Chondrocyte (in vitro differentiated cells): ENCODE measurements at places on chromosomes 3 and 15.

DNA sequence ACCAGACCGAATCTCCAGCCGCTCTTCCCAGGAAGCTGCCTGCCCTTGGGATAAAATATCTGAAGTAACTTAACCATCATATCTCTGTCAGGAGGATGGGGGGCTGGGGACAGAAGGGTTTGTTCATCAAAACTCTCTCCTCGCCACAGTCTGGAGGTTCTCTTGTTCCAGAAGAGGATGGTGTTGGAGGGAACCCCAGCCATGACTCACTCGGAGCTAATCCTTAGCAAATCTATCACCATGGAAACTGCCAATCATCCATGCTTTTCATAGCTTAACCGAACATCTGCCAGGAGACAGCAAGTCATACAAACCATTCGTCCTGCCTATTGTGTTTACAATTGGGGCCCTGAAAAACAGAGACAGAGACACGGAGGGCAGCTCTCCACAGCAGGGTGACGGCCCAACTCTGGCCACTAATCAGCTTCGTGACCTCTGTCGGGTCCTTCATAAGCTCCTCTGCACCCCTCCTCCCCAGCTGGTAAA lies 73.8 kb upstream of the HEG1 start:
- H3K4me3 ChIP-seq: peak overlapping the region; percentile 43
- DNase-seq: no peak
- peaks cover 56% of the 10 kb centered on the region for H3K4me1 ChIP-seq
- H3K27me3 ChIP-seq: no peaks in the 10 kb centered on the region
- H3K36me3 ChIP-seq: no peaks in the 10 kb centered on the region
- H3K27ac ChIP-seq: peak overlapping the region; percentile 95

DNA sequence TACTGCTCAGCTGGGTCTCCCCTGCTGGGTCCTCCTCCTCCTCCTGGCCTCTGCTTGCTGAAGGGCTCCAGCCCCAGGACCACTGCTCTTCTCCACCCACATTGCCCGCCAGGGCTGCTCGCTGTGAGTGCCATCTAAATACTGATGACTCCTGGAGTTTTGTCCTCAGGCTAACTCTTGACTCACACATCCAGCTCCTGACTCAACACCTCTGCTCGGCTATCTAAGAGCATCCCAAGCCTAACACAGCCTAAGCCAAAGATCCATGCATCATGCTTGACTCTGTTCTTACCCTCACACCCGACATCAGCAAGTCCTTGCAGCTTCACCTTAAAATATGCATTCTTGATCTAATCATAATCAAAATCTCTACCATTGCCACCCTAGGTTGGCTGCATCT lies 260.2 kb downstream of the KLF13 start:
- no peak for DNase-seq
- peaks cover 4% of the 10 kb centered on the region for H3K36me3 ChIP-seq
- H3K27ac ChIP-seq: no peak overlapping the region

DNA sequence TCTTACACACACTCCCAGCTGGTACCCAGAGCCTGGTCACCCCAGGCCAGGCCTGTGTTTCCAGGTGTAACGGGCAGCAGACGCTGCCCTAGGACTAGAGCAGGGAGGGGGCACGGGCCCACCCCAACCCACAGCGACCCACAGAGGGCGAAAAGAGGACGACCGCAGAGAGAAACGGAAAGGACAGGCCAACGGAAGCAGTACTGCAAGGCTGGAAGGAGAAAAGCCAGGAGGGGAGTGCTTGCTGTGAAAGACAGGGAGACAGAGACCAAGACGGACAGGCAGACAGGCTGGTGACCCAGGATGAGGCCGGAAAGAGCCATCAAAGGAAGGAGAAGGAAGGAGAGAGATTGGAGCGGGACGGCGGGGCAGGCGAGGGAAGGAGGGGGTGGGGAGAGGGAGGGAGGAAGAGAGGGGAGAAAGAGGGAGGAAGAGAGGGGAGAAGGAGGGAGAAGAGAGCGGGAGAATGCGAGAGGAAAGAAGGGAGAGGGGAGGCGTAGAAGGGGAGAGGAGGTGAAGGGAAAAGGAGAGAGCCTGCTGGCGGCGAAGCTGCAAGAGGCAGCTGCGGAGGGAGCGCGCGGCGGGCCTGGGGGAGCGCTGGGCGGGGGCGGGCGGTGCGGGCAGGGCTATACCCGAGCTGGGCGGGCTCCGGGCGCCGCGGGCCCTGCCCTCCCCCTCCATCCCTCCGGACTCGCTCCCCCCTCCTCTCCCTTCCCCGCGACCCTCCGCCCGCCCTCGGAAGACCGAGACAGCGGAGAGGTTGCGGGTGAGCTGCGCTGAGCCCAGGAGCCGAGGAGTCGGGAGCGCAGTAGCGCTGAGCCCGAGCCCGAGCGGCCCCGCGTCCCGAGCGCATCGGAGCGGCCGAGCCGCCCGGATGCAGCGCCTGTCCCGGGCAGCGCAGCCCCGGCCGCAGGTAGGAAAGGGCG lies at the start of gene SLC6A1:
Gene SLC6A1 (plus strand): TSS at position 732 of the 926 bp plus-strand sequence. CDS start 24,464 bp downstream, outside the sequence.
- no peak for DNase-seq
- no peaks in the 10 kb centered on the region for H3K36me3 ChIP-seq
- peaks cover 77% of the 10 kb centered on the region for H3K27me3 ChIP-seq
- H3K4me3 ChIP-seq: peak within 1 kb of the TSS; percentile 75
- H3K27ac ChIP-seq: peak within 1 kb of the TSS; percentile 18
- peaks cover 11% of the 10 kb centered on the region for H3K4me1 ChIP-seq

DNA sequence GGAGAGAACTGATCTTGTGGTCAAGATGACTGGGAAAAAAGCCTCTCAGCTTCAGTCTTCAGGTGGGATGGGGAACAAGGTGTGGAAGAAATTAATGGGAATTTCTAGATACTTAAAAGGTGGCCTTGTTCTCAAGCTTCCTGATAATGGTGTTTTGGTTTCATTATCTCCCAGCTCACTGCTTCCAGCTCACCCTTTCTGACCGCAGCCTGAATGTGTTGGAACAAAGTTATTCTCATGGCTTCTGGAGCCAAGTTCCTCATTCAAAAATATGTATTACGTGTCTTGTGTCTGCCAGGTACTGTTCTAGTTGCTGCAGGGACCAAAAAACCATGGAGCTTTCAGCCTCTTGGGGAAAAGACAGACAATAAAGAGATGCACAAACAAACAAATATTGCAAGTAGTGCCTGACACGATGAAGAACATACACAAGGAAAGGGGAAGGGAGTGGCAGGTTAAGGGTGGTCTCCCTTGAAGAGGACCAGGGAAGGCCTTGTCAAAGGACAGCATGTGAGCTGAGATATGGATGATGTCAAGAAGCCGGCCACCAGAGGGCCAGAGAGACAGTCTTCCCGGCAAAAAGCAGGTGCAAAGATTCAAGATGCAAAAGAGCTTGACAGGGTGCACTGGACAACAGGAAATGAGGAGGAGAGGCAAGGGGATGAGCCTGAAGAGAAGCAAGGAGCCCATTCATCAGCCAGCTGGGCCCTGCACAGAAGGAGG lies 35.5 kb downstream of the ARRDC4 start:
- no peaks in the 10 kb centered on the region for H3K27me3 ChIP-seq
- no peak for DNase-seq
- no peak overlapping the region for H3K27ac ChIP-seq
- no peaks in the 10 kb centered on the region for H3K36me3 ChIP-seq

GRCh38 chr3:40333852-40334251 lies 24.3 kb downstream of the EIF1B start:
- peaks cover 5% of the 10 kb centered on the region for H3K4me1 ChIP-seq
- no peak for DNase-seq
- H3K36me3 ChIP-seq: no peaks in the 10 kb centered on the region
- no peak overlapping the region for H3K4me3 ChIP-seq

DNA sequence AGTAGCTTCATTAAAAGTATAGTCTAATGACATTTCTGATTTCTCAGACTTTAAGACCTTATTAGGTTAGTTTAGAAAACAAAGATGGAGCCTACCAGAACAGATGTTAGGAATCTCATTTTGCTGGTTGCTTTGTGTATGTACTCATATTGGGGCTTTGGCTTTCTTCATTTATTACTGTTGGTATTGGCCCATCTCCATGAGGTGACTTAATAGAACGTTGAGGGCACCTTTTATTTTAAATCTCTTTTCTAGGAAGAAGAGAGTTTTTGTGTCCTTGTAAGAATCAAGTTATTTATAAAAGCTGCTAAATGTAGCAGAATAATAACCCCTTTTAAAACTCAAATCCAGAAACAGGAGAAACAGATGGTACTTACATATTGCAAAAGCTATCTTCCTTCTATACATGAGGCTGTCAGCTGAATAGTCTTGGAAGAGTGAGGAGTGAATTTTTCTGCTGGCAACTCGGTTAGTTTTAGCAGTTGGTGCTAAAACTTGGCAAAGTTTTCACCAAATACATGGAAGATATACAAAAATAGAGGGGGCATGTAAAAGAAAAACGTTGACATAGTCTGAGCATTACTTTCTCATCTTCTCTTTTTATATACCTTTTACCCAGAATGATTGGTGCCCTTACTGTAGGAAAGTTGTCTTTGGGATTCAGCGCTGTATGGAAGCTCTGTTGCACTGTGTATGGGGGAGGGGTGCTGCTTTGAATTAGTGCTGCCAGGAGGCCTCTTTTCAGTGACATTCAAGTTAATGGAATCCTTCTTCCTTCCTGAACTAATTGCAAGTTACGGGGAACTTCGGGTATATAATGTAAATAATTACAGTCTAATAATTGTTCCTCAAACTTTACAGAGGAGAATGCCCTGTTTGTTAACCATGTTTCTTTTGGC lies 35.8 kb downstream of the CTNNB1 start:
- peaks cover 67% of the 10 kb centered on the region for H3K4me1 ChIP-seq
- H3K4me3 ChIP-seq: no peak overlapping the region
- no peak for DNase-seq
- peak overlapping the region; percentile 42 for H3K27ac ChIP-seq
- no peaks in the 10 kb centered on the region for H3K27me3 ChIP-seq

DNA sequence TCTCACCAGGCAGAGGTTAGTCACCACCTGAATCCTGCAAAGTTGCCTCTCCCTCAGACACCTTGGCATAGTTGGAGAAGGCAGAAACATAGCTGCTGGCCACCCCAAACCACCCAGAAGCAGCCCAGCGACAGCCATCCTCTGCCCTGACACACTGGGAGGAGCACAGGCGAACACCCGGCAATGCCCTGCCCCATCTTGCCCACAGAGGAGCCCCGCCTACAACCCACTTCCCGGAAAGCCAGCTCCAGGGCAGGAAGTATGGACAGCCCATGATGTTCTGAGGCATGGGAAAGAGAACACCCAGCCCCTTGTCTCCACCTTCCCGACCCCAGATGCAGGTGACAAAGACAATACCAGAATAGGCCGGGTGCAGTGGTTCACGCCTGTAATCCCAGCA lies 12.6 kb upstream of the SHISA5 start:
- H3K36me3 ChIP-seq: peaks cover 4% of the 10 kb centered on the region
- DNase-seq: no peak
- H3K4me3 ChIP-seq: no peak overlapping the region
- no peaks in the 10 kb centered on the region for H3K4me1 ChIP-seq

GRCh38 chr3:81311321-81311720 lies 450.1 kb downstream of the GBE1 start:
- no peak overlapping the region for H3K4me3 ChIP-seq
- no peak overlapping the region for H3K27ac ChIP-seq
- DNase-seq: no peak
- no peaks in the 10 kb centered on the region for H3K27me3 ChIP-seq

GRCh38 chr3:130725746-130726145 lies 20.9 kb downstream of the PIK3R4 start:
- peaks cover 13% of the 10 kb centered on the region for H3K4me1 ChIP-seq
- H3K36me3 ChIP-seq: peaks cover 7% of the 10 kb centered on the region
- H3K27ac ChIP-seq: no peak overlapping the region
- no peak overlapping the region for H3K4me3 ChIP-seq

GRCh38 chr15:73397461-73397860 lies 28.7 kb upstream of the HCN4 start:
- H3K27me3 ChIP-seq: peaks cover 15% of the 10 kb centered on the region
- no peaks in the 10 kb centered on the region for H3K36me3 ChIP-seq
- H3K4me3 ChIP-seq: no peak overlapping the region
- H3K4me1 ChIP-seq: no peaks in the 10 kb centered on the region
- H3K27ac ChIP-seq: no peak overlapping the region

GRCh38 chr3:157096328-157096727 lies 63.6 kb downstream of the CCNL1 start:
- no peak for DNase-seq
- no peaks in the 10 kb centered on the region for H3K27me3 ChIP-seq
- H3K27ac ChIP-seq: no peak overlapping the region

GRCh38 chr3:102484363-102484762 lies 49.5 kb downstream of the ZPLD1 start:
- no peaks in the 10 kb centered on the region for H3K36me3 ChIP-seq
- DNase-seq: no peak
- no peaks in the 10 kb centered on the region for H3K4me1 ChIP-seq
- no peak overlapping the region for H3K4me3 ChIP-seq
- no peak overlapping the region for H3K27ac ChIP-seq

- no peaks in the 10 kb centered on the region for H3K36me3 ChIP-seq
- no peak for DNase-seq
- H3K27ac ChIP-seq: peak within 1 kb of the TSS; percentile 66
- H3K4me1 ChIP-seq: peaks cover 29% of the 10 kb centered on the region
These were observed at the start of gene PCBP4 for GRCh38 chr3:51967384-51968169. Gene PCBP4, minus strand, starts transcription at chr3:51967454. Its CDS starts 6,214 bp downstream, at chr3:51961240.

DNA sequence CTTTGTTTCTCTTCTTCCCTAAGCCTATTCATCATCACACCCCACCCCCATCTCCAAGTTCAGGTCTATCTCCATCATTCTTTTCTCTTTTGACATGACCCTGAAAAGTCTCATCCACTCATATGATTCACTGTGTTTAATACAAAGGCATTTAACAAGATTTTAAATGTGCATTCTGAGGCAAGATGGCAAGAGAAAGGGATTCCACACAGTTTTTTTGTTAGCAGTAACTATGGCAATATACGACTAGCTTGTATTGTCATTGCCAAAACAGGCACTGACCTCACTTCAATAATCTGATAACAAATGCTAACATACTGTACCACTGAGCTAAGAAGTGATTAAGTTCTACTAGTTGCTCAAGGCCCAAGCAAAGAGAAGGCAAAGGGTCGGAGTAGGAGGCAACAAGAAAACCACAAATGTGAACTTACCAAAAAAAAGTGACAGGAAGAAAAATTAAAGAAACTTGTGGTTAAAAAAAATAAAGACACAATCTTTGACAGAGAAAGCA lies 53.2 kb downstream of the FBN1 start:
- no peak overlapping the region for H3K4me3 ChIP-seq
- no peak for DNase-seq
- H3K36me3 ChIP-seq: peaks cover 34% of the 10 kb centered on the region
- H3K27ac ChIP-seq: peak overlapping the region; percentile 89
- peaks cover 51% of the 10 kb centered on the region for H3K4me1 ChIP-seq

DNA sequence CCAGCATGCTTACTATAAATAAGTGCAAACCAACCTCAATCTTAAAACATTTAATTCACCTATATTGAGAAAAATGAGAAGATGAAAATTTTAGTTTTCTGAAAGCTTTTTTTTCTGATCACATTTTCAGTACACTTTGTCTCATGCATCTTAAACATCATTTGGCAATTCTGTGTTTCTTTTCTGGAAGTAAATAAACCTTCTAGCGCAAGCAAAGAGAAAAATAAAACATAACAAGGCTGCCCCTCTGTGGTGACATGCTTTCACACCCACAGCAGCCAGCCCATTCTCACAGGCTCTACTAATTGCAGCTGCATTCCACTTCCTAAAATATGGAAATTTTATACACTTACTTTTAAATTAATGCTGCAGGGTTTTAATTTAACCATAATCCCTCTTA lies 90.1 kb downstream of the NEK10 start:
- no peak overlapping the region for H3K27ac ChIP-seq
- peaks cover 7% of the 10 kb centered on the region for H3K4me1 ChIP-seq
- no peaks in the 10 kb centered on the region for H3K27me3 ChIP-seq

GRCh38 chr15:64981812-64982431 lies 7.8 kb downstream of the SPG21 start:
- H3K27ac ChIP-seq: no peak overlapping the region
- no peak for DNase-seq
- no peak overlapping the region for H3K4me3 ChIP-seq
- H3K27me3 ChIP-seq: no peaks in the 10 kb centered on the region
- H3K36me3 ChIP-seq: peaks cover 19% of the 10 kb centered on the region
- H3K4me1 ChIP-seq: peaks cover 18% of the 10 kb centered on the region
